Neuronal stem cell (in vitro differentiated cells): ENCODE measurements at places on chromosomes 6 and 20.

DNA sequence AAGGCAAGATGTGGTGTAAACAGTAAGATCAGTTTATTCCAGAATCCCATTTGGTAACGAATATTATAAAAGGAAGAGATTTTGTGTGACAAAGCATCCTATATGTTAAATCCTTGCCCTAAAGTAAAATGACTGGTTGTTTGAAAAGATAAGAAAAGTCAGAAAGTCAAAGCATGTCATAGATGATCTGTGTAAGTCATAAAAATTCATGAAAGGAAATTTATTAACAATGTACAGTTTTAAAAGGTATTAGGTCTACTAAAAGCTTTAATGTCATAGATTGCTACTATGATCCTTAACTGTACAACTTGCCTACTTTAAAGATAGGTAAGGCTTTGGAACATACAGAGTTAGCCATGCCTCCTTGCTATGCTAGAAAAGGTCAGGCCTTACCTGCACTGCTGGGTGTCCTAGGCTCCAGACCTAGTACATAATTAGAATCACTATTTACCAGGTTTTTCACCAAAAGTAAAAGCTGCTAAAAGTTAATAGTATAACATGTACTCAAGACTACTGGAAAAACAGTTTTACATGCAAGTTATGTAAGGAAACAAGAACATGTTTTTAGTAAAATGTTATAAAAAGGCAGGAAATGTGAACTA, 1090.1 kb upstream of the ADGRB3 start:
- no peak for DNase-seq

DNA sequence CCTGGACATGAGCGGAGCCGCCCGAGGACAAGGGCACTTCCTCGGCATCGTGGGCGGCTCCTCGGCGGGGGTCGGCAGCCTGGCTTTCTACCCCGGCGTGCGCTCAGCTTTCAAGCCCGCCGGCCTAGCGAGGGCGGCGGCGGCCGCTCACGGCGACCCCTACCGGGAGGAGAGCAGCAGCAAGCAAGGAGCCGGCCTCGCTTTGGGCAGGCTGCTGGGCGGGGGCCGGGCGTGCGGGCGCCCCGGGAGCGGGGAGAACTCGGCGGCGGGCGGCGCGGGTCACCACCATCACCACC, 6.7 kb downstream of the PRDM13 start:
- DNase-seq, result peak; percentile 69

DNA sequence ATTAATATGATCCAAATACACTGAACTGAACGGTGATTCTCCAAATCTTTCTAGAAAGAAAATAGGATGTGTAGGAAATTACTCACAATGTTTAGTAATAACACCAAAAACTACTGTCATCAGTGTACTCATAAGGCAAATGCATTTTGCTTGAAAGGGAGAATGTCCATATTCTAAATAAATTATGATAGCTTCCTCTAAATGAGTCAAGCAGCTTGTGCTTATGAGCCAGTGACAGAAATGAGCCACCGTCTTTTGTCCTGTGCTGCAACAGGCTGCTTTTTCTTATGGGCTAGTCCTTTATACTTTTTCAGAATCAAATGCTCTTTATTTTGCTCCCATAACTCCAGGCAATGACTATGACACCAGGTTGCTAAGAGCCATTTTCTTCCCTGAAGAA, 4.5 kb upstream of the ZNF451 start:
- DNase-seq, result no peak

GRCh38 chr6:27547157-27548075, 74.5 kb upstream of the ZNF184 start:
- no peak for DNase-seq

- no peak for DNase-seq
Measured at GRCh38 chr6:7073821-7074525, 33.8 kb upstream of the RREB1 start.
